Bronchial epithelial cell (primary cell): ENCODE measurements at places on chromosomes 6 and 20. TPM values are rescaled to one million over a fixed set of nuclear protein-coding genes. Genes with fewer than 3 reads are reported as not detected.

ELOVL4 gene
- total RNA-seq: 6.1 and 15.0 TPM in 2 replicates

LCA5 gene
- total RNA-seq: 2.9 and 3.7 TPM in 2 replicates

DEFB132 gene
- total RNA-seq: not detected in 2 replicates

SUMO4 gene
- total RNA-seq: 0.79 and 1.2 TPM in 2 replicates

GPR6 gene
- total RNA-seq: not detected in 2 replicates

SNX9 gene
- 25.5 and 26.6 TPM in 2 replicates for total RNA-seq

C6orf118 gene
- not detected in 2 replicates for total RNA-seq

BCAS1 gene
- 0.90 TPM in 1 of 2 replicates, not detected in the other for total RNA-seq

SAMD3 gene
- total RNA-seq: not detected in 2 replicates

VWA7 gene
- total RNA-seq: 0.26 and 1.4 TPM in 2 replicates

GPX5 gene
- not detected in 2 replicates for total RNA-seq

CDH4 gene
- total RNA-seq: 5.4 and 12.1 TPM in 2 replicates

TMEM74B gene
- 0.38 TPM in 1 of 2 replicates, not detected in the other for total RNA-seq

TRIM38 gene
- total RNA-seq: 2.9 and 4.2 TPM in 2 replicates

SLC17A3 gene
- total RNA-seq: not detected in 2 replicates

FAM210B gene
- 9.3 and 18.7 TPM in 2 replicates for total RNA-seq

WFDC12 gene
- not detected in 2 replicates for total RNA-seq

ANGPT4 gene
- not detected in 2 replicates for total RNA-seq

CTCFL gene
- total RNA-seq: not detected in 2 replicates

NOL7 gene
- 83.5 and 108 TPM in 2 replicates for total RNA-seq

TCF15 gene
- total RNA-seq: not detected in 2 replicates

DLL1 gene
- 4.1 and 4.7 TPM in 2 replicates for total RNA-seq

OPN5 gene
- not detected in 2 replicates for total RNA-seq

MATN4 gene
- 0.13 and 0.26 TPM in 2 replicates for total RNA-seq

ZBTB46 gene
- 0.53 and 2.0 TPM in 2 replicates for total RNA-seq

TRIM31 gene
- 0.13 TPM in 1 of 2 replicates, not detected in the other for total RNA-seq

TTBK1 gene
- total RNA-seq: not detected in 2 replicates

TTLL9 gene
- under 0.01 TPM in 1 of 2 replicates, not detected in the other for total RNA-seq

TM9SF4 gene
- 19.0 and 22.0 TPM in 2 replicates for total RNA-seq
